ENCODE measurements at places on chromosomes 5 and 9.

- DNase-seq: no peak
Measured at GRCh38 chr9:94768766-94769165, 42.3 kb downstream of the AOPEP start.

- DNase-seq: no peak
Measured at GRCh38 chr5:126591549-126591948, 3.5 kb downstream of the ALDH7A1 start.

GRCh38 chr9:116975126-116975525 lies 288.0 kb downstream of the TRIM32 start:
- DNase-seq: no peak

DNA sequence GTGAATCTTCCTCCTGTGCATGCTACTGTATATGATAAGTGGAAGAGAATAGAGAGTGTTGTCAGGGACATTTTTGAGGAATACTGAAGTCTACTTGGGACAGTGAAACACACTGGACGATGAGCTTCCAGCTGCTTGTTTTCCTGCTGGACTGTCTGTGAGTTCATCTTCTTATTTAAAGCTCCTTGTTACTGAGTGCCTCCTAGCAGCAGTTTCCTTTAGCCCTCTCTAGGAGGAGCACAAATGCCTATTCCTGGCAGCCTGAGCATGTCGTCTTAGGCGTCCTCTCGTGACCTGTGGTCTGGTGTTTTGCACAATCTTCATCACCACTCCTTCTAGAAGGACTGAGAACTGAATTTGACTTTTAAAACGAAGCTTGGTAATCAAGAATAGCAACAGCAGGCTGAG lies 43.8 kb downstream of the ANKRD33B start:
- no peak for DNase-seq

DNA sequence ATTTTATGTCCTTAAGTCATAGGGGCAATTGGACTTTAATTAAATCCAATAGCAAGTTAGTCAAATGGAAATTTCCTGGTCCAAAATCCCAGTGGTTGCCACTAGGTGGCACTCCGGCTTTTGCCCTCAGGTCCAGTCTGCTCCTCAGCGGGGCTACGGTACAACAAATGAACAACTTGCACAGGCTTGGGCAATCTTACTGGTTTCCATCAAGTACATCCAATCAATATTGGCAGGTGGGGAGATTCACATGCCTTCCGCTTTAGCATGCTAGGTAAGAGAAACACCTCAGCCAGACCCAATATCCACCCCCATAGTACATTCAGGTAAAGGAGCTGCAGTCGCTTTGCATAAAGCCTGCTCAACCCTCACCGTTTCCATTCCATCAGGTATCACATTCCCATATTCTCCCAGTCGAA lies 6.3 kb upstream of the MXD3 start:
- peak; percentile 52 for DNase-seq

GRCh38 chr5:34929720-34930461 lies 532 bp downstream of the DNAJC21 start:
- peak; percentile 89 for DNase-seq

GRCh38 chr5:176854164-176854563 lies 43.8 kb downstream of the UNC5A start:
- DNase-seq: no peak

DNA sequence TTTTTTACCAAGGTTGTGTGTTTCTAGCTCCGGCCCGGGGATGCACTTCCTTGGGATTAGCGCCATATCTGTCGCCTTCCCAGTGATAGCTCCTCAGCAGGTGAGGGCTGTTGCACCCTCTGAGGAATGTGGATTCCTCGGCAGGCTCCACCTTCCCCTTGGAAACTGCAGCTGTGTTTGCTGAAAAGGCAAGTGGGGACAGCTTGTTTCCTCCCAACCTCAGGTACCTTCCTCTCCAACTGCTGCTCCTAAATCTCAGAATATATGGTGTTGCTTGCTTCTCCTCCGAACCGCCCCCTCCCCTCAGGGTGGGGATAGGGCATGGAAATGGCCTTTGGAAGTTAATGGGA lies 1.3 kb downstream of the SLC1A1 start:
- peak; percentile 43 for DNase-seq

DNA sequence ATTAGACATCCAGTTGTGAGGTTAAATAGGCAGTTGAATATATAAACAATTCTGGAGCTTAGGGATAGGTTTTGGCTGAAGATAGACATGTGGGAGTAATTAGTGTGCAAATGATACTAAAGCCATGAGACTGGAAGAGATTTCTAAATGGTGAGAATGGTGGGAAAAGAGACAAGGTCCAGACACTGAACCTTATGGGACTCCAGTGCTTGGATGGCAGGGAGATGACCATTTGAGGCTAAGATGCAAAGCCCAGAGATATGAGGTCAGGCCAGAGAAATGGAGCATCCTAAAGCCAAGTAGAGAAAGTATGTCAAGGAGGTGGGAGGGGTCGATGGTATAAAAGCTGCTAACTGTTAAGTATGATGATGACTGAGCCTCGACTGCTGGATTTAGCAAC lies 115.6 kb downstream of the SEMA5A start:
- DNase-seq: no peak

DNA sequence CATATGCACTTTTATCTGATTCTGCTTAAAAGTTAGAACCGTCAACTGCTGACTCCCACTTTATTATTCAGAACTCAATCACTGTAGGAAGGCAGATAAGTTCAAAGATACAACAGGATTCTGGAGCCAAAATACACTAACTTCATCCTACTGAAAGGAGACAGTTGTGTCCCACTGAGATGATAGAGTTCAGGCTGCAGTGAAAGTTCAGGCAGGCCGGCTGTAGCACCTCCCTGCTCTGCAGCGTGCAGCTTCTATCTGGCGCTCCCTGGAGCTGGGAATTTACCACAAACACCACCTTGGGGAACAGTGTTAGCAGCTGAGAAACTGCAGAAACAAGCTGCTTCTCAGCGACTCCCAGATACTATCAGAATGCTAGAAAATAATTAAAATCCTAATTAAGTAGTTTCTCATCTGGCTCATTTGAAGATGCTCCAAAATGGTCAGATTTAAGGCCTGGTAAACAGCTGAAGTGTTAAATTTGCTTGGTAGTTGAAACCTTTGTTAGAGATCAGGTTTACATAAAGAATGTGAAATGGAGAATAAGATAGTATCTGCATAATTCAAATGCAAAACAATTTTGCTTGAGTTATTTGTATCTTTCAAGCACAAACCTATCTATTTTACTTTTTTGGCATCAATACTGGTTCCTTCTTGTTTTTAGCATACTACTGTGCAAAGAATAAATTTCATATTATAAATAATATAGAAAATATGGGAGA lies 52.3 kb upstream of the CNTLN start:
- DNase-seq: no peak

GRCh38 chr5:159311063-159311462 lies 19.2 kb downstream of the IL12B start:
- no peak for DNase-seq

GRCh38 chr9:89975630-89976029 lies 370.8 kb downstream of the GADD45G start:
- no peak for DNase-seq

DNA sequence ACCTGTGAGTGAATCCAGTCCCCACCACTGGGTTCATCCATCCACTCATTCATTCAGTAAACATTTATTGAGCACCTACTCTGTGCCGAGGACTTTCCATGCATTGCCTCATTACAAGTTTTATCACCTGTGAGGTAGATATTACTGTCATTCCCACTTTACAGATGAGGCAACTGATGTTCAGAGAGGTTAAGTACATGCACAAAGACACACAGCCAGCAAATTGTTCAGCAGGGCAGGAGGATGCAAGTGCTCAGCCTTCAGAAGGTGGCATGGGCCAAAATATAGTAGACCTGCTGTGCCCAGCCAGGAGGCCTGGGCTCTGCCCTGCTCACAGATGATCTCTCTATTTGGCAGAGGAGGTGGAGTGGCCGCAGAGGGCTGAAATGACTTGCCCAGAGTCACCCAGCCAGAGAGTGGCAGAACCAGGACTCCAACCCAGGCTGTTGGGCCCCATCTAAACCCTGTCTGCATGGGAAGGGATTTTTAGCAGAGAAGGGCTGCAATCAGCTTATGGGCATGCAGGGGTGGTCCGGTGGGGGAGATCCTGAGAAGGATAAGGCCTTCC lies 7.6 kb upstream of the NEURL1B start:
- no peak for DNase-seq

DNA sequence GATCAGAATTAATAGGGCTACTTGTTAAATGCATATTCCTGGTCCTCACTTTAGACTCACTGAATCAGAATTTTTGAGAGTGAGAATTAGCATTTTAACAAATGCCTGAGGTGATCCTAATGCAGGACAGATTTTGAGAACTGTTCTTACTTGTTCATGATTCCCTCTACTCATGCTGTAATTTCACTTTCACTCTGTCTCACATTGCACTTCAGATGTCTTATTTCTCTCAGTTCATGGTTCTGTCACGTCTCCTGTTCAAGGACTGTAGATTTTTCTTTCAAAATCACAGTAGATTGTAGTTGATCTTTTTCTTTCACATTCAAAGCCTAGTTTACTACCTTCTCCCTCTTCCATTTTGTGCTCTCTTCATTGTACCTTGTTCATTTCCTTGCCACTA lies 54.3 kb downstream of the ADGRV1 start:
- no peak for DNase-seq

GRCh38 chr9:73437758-73438157 lies 286.1 kb downstream of the ANXA1 start:
- DNase-seq: no peak

DNA sequence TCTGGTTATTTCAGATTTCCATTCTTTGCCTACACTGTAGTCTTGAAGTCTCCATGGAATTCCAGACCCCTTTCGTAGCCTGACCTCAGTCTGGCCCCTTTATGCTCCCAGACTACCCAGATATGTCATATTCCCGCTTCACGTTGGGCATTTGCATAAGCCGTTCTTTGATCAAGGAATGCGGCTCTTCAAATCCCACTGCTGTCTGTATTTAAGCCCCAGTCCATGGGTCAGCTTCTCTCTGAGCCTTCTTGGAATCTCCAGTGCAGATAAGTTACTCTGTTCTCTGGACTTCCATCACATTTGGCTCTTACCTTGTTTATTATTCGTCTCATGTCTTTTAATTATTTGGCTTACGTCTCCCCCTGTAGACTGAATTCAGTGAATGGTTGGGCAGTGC lies 97.4 kb downstream of the PARP8 start:
- DNase-seq: no peak

DNA sequence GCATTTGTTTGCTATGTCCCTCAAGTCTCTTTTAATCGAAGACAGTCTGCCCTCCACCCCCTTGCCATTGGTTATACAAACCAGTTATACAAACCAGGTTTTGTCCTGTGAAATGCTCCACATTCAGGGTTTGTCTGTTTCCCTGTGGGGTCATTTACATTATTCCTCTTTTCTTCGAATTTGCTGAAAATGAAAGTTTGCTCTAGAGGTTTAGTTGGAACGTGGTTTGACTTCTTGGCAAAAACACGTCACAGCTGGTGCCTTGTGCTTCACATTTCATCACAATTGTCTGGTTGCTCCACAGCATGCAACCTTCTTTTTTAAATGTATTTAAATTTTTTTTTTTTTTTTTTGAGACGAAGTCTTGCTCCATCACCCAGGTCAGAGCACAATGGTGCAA lies 4.2 kb upstream of the HAVCR2 start:
- DNase-seq: no peak

DNA sequence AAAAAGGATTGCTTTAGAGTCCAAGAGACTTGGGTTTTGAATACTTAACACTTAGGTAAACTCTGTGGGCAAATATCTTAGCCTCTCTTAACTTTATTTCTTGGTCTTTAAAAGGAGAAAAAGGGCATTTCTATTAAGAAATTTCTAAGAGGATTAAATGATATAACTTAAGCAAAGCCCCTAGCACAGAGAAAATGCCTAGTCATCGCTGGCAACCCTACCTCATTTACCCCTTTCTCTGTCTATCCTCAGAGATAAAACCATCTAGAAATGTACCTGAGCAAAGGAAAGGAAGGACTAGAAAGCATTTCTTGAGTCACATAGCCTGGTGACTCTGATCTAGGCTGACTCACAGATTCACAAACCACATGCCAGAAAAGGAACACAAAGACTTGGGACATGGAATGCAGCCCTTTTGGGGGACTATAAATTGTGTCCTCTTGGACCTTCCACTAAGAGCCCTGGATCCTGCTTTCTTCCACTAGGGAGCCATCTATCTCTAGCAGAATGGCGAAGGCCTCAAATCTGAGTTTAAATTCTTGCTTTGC lies 120.6 kb downstream of the FOXD1 start:
- no peak for DNase-seq

GRCh38 chr5:125559296-125559695 lies 812.9 kb upstream of the ZNF608 start:
- DNase-seq: no peak

DNA sequence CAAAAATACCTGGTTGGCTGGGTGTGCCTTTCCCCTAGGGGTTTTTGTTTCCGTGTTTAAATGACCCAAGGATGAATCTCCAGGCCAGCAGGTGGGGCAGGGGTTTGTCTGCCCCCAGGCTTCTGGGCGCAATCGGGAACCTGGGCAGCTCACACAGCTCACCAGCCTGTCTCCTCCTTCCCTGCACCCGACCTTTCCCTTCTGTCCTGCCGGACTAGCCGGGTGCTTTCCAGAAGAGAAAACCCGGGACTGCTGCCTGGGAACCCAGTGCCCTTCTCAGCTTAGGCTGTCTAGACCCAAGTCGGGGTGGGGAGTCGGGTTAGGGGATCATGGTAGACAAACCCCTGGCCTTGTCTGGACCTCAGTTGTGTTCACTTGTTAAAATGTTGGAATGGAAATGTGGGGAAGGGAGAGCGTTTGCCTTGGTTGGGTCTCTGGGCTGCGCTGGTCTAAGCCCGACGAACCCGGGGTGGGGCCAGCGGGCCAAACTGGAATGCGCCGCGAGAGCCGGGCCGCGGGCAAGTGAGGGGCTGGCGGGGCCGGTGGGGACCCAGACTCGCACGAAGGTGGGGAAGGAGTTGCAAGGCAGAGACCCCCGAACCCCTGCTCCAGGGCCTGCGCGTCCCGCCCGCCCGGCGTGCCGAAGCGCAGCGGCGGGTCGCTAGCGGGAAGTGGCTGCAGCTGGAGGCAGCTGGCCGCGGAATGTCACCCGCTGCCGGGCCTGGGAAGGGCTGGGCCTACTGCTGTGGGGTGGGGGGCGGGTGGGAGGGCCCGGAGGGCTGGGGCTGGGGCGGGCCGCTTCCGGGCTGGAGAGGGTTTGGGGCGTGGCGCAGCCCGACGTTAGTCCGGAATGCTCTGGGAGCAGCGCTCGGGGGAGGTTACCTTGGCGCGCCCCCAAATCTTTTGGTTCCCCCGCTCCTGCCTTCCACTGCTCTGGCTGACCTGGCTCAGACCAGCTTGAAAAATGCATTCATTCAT lies 84.6 kb downstream of the DAB2IP start:
- DNase-seq: peak; percentile 84

DNA sequence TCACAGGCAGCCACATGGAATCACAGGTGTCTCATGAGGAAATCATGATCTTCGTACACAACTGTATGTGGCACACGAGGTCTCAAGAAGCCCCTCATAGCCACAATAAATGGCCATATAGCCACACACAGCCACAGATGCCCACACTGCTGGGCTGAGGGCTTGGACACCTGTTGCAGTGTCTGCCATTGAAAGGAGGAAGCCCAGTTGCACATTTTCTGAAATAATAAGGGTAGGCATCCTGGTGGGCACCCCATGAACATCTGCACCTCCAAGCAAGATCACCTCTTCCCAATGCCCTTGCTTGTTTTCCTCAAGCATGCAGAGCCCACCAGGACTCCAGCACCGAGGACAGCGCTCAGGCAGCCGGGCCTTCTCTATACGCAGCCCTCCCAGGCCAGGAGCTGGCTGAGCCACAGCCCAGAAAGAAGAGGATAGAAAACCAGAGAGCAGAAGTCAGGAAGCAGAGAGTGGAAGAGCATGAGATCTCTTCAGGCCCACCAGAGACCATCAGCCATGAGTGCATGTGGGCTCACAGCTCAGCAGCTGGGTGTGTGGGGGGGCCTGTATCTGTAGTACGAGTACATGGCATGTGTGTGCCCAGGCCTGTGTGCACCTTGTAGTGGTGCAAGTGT lies 1.0 kb upstream of the ACSL6 start:
- DNase-seq: peak; percentile 57

Data from right kidney (tissue), 9 donors.